GM18507 (cell line): ENCODE measurements at places on chromosomes 5 and 9.

DNA sequence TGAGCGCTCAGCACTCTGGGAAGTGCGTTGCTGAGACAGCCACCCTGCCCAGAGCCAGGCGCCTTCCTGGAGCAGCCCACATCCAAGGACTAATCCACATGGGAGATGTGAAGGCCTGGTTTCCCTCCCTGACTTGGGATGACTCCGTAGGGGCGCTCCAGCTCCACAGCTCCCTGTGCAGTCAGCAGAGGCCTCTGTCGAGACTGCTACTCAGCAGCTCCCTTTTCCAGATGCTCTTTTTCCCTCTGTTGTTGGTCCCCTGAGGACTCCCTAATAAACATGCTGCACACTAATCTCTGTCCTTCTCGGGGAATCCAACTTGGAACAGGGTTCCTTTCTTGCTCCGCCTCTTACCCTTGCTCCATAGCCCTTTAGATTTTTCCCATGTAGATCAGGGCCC is 237.3 kb downstream of the ZSWIM6 start:
- DNase-seq: no peak

DNA sequence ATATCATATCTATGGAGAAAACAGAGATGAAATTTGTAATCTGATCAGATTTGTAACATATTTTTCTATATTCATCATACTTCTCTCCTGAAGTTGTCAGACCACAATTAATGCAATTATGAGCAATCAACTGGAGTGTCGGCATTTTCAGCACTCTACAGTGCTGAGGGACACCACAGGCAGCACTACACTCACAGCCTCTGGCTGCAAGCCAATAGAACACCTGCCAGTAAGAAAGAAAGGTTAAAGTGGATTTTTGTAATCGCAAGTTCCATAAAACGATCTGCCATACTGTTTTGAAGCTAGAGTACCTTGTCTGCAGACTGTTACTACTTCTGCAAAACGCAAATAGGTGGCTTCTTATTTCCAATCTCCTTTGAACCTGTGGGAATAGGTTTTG is 147.6 kb downstream of the ADAMTS6 start:
- no peak for DNase-seq

DNA sequence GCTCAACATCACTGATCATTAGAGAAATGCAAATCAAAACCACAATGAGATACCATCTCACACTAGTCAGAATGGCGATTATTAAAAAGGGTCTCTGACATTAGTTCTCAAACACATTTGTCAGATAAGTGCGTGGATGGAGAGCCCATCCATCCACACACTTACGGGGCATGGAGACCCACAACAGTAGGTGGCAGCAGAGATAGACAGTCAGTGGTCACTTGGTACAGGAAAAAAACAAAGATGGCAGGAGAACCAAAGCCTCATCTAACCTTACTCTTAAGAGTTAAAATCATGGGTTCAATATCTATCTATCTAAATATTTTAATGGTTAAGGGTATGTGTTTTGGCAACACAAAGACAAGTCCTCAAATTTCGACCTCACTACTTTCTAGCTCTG is 1378.7 kb upstream of the C9orf72 start:
- no peak for DNase-seq

DNA sequence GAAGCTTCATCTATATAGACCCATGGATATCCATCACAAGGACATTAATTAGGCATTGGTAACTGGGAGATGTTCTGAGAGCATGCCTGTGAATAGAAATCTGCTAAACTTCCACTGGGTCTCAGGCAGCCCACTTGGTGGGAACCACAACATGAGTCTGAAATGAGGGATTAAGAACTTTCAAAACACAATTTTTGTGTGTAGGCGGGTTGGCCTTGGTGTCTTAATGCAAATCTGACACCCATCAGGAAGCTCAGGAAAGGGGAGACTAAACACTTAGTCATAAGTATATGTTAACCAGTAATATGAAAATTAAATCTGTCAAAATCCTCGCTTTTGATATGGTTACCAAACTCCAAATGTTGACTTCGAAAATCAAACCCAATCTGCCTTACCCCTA is 113.2 kb downstream of the FANCC start:
- no peak for DNase-seq

DNA sequence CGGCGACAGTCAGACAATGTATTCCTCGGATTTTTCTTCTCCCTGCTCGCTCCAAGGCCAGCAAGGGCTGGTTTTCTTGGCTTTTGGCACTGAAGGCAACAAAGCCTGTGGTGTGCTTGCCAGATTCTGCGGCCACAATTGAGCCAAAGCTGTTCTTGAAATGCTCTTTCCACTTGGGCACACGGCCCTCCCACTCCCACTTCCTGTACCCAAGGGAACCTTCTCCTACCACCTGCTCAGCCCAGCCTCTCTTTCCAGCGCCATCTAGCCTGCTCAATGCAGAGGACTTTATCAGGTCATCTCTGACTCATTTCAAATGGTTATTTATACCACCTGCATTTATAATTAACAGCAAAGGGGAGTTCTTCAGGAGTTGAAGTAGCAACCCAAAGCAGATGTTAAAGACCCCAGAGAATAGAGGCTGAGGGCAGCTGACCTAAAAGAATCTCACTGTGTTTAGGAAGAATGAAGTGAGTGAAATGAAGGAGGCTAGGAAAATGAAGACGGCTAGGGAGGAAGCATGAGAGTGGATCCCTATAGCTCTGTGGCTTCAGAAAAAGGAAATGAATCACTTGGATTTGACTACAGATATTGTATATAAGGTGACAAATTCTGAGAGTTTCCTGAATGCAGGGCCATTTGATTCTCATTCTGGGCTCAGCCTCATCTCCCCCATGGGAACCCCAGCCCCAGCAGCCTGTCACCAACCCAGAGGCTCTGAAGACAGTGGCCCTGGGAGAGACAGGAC is 439.0 kb downstream of the ENC1 start:
- no peak for DNase-seq

GRCh38 chr5:1971944-1972343 is 89.2 kb upstream of the IRX4 start:
- DNase-seq: no peak

DNA sequence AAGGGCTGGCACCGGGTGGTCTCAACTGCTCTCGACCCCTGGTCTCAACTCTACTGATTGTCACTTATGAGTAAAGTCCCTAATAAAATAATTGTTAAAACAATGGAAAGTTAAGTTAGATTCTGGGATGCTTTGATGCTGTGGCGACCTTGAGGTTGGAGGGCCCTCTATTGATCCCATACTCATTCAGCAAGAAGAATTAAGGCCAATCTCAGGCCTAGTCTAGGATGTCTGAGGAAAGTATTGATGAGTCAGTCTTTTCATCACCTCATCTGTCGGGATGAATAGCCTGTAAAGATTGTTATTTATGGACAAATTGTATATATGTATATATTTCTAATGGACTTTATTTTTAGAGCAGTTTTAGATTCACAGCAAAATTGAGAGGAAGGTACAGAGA is 50.8 kb downstream of the WDR36 start:
- DNase-seq: no peak

DNA sequence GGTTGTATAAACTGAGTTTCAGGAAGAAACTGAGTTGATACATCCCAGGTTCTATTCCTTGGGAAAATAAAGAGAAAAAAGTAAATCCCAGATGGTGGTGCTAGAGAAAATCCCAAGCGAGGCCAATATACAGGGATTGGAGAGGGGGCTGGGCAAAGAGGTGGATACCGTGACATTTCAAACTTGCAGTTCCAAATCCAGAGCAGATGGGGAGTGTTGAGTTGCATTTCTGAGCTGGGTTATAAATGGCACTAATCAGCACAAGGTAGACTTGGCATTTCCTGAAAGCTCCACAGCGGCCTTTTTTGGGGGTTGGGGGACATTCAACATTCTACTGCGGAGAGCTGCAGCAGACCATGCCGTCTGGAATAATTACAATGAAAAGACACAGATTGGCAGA is 224.4 kb downstream of the NXNL2 start:
- DNase-seq: no peak

DNA sequence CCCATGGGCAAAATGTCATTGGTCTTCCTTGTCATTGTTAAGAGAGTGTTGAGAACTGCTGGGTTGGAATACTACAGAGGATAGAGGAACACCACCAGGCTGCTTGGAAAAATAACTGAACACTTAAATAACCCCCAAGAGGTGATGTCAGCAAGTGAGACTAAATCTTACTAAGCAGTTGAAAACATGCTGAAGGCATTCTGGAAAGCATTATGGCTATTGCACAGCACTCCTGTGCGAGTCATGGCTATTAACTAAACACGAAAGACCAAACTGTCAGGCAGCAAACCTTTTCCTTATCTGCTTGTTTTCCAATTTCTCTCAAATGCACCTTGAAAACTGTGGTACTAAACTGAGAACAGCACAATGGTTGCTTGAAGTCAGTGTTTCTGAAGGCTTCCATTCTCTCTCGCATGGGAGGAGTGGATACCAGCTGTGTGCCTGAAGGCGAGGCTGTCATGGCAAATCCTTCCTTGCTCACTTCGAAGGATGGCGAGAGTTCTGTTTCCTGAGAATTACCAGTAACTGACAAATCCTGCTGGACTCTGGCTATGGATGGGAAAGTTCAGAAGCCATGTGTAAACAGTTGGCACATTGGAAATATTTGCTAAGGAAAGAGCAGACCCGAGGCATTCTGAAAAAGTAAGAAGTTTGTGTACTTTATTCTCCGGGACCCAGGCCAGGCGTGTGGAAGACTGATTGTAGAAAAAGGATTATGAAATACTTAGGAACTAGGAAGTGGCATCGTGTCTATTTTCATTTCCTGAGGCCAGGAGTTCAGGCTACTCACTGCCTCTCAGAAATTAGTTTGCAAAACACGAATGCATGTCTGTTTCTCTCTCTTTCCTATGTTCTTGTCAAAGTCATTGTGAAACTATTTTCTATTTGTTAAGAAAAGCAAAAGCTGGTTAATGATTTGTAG is 182.1 kb downstream of the DMRT2 start:
- no peak for DNase-seq

DNA sequence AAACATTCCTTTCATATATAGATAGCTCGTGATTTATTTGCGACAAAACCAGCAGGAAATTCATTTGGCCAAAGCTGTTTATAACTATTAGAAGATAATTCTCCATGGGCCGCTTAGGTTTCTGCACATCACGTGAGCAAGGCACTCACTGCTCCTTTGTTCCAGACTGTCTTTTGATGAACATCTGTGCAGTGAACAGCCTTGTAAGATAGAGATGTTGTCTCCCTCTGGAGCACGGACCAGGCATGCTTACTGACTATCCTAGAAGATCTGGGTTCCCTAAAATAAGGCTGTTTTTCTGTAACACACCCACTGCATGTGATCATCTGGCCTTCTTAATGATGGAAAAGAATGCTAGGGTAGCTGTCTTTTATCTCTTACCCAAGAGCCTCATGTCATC is 30.9 kb downstream of the YIPF5 start:
- no peak for DNase-seq

DNA sequence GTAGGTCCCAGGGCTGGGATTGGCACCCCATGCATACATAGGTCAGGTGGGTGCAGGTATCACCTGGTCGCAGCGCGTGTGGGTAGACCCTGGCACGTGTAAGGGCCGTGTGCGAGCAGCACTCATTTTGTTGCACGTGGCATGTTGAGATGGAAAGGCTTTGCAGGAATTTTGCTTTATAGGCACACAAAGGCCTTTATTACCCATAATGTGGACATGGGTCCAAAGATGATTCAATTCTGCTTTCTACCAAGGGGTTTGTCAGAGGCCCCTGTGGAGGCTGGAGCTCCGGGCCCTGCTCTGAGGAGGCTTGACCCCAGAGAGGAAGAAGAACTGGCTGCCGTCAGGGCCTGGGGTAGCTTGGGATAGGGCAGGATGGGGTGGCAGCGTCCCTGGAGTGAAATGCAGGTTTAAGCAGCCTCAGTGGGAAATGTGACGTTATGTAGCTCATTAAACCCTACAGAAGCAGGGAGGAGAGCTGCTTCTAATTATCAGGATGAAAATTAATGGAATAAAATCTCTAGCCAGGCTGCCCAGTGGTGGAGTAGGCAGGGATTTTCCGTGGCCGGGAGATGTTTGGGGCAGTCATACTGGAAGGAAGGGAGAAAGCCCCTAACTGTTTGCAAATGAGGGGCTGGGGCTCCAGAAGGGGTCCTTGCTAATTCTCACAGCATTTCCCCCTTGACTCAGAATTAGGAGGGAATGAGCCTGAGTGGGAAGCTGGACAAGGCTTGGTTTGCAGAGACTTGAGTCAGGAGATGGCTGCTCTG is 103.3 kb upstream of the PITX1 start:
- no peak for DNase-seq

DNA sequence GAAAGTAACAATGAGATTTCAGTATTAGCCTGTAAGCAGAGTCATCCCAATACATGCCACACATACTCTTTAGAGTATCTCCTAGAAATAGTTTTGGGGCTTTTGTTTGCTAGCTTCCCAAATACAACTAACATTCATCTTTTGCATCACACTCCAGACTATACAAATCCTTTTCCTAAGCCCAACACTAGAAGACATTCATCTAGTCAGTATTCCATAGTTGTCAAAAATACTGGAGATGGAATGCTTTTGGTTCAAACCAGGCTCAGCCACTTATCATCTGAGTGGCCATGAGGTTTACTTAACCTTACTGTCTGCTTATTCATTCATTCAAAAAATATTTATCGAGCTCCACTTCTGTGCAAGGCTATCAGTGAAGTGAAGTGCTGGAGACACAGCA is 205.1 kb upstream of the SGCD start:
- no peak for DNase-seq

DNA sequence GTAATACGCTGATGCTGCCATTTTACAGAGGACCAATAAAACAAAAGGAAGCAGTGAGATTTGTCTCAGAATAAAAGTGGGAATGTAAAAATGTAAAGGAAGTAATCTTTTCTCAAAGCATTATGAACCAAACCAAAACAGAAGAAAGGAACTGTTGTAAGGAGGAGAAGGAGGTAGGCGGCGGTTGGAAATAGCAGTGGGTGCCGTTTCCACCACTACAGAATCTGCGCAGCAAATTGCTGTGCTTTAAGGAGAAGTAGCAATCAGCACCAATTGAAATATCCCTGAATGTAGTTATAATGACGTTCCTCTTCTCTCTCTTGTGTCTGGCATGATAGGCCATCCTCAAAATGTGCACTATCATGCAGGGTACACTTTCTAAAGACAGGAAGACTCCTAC is 455.1 kb upstream of the TLE4 start:
- no peak for DNase-seq

DNA sequence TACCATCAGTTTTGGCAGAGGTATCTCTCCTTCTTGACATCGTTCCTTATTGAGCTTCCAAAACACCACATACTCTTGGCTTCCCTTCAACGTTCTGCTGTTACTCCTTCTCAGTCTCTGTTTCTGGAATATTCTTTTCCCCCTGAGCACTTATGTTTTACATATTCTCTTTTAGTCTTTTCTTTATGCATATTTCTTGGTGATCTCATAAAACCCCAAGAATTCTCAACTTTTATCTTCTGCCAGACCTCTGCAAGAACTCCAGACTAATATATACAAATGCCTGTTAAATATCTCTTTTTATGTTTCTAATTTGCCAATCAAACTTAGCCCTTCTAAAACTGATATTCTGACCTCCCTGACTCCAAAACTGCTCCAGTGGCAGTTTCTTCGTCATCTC is 453.4 kb upstream of the CTNND2 start:
- no peak for DNase-seq
